ENCODE measurements at places on chromosomes 16 and 17.

DNA sequence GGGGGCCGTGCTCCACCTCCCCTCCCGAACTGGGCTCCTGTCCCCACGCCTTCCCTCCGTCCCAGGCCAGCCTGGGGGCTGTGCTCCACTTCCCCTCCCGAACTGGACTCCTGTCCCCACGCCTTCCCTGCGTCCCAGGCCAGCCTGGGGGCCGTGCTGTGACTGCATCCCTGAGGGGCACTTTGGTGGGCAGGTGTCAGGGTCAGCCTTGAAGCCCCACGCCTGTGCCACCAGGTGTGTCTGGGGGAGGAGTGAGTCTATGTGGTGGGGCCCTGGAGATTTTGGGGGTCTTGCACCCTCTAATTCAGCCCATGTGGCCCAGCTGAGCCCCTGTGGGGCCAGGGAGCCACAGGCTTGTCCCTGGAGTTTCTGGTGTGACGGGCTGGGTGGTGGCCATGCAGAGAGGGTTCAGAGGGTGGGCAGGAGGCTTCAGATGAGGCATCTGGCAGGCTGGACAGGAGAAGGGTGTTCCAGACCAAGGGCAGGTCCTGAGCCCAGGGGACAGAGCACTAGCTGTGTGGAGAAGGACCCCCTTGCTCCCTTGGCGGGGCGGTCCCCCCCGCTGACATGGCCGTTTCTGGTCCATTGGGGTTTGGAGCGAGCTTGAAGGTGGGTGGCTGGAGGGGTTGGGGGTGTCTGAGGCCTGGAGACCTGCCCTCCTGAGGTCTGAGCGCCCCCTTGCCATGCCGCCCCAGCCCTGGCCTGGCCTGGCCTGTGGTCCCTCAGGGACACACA, 8.2 kb downstream of the NHERF2 start:
- DNase-seq: no peak

DNA sequence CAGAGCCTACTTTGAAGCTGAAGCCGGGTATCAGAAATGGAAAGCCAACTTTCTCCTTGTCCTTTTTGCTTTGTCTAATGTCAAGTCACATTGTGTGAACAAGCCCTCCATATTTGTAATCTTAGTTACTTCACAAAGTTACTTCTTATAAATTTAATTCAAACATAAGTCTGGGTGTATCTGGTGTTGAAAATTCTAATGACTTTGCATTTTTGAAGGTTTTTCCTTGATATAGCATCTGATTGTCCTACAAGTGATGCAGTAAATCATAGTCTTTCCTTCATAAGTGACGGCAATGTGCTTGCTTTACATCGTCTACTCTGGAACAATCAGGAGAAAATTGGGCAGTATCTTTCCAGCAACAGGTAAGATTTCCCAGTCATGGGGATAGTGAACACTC, 36.9 kb downstream of the OMG start:
- DNase-seq: no peak

DNA sequence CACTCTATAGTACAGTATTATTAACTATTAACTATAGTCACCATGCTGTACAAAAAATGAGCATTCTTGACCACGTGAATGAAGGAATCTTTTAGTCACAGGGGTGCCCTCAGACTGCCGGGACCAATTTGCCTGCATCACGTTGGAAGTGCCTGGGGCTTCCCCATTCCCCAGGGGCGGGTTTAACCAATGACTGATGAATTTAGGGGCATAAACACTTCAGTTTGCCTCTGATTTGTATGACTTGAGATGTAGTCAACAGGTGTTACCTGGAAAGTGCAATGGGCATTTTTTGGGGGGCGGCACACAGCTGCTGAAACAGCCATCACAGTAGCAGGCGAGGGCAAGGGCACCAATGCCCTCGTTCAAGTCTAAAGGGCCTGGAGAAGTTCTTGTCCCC, 8.7 kb upstream of the PYY start:
- DNase-seq: no peak

DNA sequence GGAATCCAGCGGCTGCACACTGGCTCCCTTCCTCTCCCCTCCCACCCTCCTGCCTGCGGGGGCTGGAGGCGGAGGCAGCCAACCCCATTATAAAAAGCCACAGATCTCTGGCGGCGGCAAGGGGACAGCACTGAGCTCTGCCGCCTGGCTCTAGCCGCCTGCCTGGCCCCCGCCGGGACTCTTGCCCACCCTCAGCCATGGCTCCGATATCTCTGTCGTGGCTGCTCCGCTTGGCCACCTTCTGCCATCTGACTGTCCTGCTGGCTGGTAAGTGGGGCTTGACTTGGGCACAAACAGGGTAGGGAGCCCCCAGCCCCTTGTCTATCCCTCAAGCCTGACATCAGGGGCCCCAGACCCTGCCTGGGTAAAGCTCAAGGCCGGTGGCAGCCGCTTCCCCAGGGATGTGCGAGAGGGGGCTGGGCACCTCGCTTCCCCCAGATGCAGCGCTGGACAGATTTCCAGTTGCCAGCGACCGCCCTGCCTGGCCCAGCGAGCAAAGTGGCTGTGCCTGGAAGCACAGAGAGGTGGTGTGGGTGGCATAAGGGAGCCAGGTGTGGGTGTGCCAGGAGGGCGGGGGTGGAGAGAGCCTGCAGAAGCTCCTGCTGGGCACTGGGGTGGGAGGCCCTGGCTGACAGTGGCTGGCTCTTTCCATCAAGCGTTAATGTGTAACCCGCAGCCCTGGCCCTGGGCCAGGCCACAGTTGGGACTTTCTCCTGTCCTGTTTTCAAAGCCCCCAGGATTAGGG, at the start of gene CX3CL1:
Gene CX3CL1, plus strand, starts transcription at position 119 of the 745 bp plus-strand sequence. Its CDS starts 79 bp downstream, at position 198.
- no peak for DNase-seq

DNA sequence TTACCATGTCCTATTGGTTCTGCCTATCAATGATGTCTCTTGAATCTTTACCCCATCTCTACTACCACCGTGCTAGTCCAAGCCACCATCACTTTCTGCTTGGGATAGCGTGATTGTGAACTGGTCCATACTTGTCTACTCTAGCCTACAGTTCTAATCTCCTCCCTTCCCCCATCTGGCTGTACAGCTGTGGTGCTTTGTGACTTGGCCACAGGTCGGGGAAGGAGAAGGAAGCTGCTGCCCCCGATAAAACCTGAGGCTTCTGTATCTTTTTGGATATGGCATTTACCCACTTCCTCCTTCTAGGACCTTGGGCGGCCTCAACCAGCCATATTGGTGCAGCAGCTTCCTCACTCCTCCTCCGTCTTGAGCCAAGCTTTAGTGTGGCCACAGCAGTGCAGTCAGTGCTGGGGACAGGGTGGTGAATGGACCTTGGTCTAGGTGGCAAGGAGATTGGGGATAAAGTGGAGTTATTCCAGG, 314 bp upstream of the ITGA2B start:
- no peak for DNase-seq

DNA sequence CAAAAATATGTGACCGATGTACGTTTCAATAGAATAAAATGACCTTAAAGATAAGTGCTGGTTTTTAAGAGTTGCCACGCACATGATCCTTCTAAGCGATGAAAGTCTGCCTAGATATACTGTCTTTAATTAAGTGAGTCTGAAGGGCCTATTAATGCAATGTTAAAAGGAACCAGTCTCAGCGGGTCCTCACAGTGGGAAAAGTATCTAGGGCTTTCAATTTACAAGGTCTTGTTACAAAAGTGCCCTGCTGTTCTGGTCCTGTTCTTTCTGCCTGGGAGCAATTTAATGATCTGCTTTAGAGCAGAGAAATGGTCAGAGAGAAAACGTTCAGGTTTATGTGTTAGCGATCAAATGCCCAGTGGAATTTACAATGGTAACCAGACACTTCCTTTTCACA, 864.0 kb downstream of the KCNJ2 start:
- DNase-seq: no peak

- DNase-seq: no peak
These were observed 184.9 kb downstream of the MSI2 start for GRCh38 chr17:57441270-57441600.

DNA sequence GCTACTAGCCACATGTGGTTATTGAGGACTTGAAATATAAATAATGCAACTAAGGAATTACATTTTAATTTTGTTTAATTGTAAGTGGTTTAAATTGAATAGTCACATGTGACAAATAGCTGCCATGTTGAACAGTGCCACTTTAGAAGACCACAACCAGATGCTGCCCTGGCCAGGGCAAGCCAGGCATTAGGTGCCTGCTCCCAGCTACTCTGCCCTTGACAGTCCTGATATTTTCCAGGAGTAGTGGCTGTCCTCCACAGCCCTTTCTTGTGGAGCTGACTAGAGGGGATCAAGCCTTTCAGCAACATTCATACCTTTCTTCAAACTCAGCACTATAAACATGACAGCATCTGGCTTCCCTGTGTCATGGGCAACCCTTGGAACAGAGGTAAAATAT, 31.0 kb downstream of the TMEM100 start:
- no peak for DNase-seq

- no peak for DNase-seq
These were observed 54.2 kb downstream of the LDHD start for GRCh38 chr16:75062135-75062975.

DNA sequence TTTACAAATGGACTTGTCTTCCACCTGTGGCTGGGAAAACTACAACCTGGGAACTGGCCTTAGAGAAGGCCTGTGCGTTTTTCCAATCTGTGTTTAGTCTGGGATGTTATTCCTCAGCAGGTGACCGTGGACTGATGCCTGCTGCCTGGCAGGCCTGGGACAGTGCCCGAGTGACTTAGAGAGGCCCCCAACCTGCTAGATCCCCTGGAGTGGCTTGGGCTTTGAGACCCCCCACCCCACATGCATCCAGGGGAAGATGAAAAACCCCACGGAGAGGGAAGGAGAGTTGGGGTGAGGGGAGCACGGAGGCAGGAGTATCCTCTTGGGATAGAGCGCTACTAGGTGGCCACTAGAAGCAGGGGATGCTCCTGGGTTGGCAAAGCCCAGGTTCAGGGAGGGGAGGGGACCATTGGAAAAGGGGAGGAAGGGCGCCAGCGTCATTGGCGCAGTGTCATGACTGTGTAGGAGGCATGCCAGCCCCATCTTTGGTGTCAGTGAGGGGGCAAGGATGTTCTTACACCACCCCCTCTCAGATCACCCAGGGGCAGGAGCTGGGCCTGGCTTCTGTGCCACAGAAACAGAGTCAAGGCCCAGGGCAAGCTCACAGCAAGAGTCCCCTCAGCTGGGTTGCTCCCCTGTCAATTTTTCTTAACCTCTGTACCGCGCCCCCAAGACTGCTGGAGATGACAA, 54.1 kb downstream of the MEAK7 start:
- no peak for DNase-seq

DNA sequence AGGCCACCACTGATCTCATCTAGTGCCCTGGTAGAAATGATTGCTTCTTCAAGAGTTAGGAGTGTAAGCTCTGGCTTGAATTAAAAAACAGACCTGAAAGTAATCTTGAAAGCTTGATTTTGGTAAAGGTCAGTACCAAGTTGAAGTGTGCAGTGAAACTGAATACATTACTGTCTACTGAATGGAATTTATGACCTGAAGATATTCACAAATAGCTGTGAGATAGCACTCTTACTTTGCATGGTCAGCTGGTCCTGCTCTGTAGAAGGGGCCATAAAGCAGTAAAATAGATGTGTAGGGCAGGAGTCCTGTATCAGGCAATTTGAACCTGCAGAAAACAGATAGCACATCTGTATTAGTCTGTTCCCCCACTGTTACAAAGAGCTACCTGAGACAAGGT, 78.6 kb downstream of the MYH13 start:
- DNase-seq: no peak

DNA sequence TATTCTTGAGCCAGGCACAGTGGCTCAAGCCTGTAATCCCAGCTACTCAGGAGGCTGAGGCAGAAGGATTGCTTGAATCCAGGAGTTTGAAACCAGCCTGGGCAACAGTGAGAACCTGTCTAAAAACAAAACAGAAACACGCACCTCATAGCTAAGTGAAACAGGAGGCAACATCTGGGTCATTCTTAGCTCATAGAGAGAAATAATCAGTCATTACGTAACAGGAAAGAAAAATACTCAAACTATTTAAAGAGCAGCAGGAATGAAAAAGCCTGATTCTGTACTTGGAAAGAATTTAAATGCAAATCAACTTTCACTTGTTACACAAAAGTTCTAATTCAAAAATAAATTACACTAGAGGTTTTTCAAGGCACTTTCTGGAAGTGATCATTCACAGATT, 17.2 kb downstream of the CHCT1 start:
- no peak for DNase-seq

GRCh38 chr16:84042879-84043485, 387 bp upstream of the SLC38A8 start:
- DNase-seq: no peak

DNA sequence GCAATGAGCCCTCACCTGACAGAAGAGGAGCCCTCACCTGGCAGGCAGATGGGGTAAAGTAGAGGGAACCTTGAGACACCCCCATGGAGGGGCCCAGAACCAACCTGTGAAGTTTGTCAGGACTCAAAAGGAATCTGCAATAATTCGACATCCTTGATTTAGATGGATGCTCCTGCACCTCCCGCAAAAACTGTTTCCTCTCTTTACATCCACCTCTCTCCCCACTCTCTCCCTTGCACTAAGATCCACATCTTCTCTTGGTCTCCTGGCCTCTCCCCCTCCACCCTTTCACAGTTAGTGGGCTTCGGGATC, 34.9 kb upstream of the RBFOX3 start:
- no peak for DNase-seq

GRCh38 chr16:89121691-89122321, 28.2 kb downstream of the ACSF3 start:
- no peak for DNase-seq

GRCh38 chr17:79650861-79651260, 40.0 kb upstream of the RBFOX3 start:
- no peak for DNase-seq

DNA sequence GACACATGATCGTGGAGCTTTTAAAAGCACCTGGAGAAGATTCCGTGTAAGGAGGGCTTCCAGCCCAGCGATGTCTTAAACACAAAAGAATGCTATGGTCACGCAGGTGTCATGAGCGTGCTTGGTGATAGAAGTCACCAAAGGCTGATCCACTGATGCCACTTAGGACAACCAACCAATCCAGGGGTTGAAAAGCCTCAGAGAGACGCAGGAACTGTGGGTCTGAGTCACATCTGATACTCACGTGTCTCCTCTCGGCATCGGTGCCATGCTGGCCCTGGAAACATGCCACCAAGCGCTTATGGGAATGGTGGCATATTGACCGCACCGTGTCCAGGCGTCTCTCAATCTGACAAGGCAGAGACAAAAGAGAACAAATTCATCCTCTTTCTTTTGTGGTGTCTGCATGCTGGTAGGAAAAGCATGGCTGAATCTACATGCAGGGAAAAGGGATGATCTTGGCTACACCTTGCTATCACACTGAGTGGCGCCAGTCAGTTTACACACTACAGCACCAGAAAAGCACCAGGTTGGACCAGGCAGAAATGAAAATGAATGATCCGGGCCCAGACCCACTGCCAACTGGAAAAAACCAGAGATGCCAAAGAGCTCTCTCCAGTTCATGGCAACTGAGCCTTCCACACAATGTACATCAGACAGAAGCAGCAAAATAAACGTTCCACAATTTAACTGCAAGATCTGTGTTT, 38.0 kb downstream of the ARHGAP17 start:
- no peak for DNase-seq

DNA sequence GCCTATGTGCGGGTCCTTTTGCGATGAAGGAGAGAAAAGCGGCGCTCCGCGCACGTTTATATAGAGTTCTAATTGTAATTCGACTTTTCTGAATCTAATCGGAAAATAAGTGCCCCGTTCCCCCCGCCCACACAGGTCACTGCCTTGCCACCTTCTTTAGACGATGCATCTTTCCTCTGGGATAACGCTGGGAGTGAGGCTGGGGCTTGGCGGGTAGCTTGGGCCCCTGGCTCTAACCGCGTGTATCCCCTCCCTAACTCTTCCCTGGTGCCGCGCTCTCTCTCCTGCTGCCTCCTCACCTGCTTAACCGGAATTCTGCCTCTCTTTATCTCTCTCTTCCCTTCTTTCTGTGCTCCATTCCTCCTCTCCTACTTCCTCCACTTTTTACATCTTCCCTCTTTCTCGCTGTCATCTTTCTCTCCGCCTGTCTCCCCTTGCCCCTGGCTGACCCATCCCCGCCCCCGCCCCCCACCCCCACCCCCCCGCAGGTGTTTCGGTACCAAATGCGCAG, 2.6 kb downstream of the LHX1 start:
- DNase-seq: no peak
